Sciatic nerve (tissue), 2 donors: ENCODE measurements at places on chromosomes 6 and 20. TPM values are rescaled to one million over a fixed set of nuclear protein-coding genes. Genes with fewer than 3 reads are reported as not detected.
A peak's percentile ranks its signal among the peaks of the same experiment; 100 is the strongest.

Gene ANGPT4
- 0.27 TPM for total RNA-seq

DNA sequence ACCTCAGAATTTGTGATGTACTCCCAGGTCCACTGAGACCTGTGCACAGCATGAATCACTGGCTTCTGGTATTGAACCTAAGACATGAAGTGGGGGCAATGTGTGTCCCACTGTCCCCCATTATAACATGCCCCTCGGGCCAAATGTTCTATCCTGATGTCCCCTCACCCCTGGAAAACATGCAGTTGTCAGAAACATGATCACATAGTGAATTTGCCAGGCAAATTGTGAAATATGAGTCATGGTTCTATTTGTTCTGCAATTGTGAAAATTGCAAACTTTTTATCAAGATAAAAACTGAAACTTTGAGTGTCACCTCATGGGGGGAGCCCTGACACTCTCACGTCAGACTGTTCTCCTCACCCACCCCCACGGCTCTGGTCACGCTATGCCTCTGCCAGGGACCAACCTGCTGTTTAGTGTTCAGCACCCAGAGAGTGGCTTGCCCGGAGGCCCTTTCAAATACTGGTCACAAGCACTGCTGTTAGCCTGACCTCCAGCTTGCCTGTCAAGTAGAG, 305.3 kb downstream of the CLIC5 start:
- no peak for DNase-seq

Gene FOXF2
- total RNA-seq: 0.58 TPM

- no peak for DNase-seq
Observed at GRCh38 chr6:143605906-143606521, 71.8 kb upstream of the PHACTR2 start.

DNA sequence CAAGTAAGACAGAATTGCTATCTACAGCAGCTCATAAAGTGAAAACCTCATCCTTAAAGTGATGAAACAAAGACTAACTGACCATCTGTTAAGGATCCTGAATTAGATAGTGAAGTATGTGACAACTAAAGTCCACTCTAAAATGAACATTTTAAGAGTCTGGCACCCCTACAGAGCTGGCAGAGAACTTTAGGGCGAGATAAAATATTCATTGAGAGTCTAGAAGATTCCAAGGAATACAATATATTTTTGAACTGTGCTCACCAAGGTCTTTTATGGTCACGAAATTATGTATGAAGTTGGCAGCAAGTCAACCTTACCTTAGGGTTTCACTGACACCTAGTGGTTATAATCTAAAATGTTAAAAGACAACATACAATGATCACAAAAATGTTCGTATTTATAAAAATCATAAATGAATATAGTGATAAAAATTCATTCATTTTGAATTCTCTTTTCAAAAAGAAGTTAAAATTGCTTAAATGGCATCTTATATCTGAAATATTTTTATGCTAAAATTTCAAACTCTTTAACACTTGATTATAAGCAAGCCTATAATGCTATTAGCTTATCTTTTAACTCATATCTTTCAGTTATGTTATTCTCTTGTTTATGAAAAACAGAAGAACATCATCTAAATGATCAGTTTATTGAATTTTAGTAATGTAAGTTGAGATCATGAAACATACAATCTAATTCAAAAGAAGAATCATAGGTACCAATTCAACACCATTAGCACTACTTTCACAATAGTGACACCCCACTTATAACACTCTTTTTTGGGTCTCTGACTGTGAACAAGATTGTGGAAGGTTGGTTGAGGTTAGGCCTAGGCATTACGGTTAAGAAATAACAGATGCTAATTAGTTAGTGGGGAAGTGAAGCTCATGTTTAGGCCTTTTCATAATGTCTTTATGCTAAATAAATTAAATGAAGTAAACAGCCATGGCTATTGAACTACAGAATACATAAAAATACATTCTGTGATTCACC, 27.5 kb downstream of the RSPH3 start:
- no peak for DNase-seq

DNA sequence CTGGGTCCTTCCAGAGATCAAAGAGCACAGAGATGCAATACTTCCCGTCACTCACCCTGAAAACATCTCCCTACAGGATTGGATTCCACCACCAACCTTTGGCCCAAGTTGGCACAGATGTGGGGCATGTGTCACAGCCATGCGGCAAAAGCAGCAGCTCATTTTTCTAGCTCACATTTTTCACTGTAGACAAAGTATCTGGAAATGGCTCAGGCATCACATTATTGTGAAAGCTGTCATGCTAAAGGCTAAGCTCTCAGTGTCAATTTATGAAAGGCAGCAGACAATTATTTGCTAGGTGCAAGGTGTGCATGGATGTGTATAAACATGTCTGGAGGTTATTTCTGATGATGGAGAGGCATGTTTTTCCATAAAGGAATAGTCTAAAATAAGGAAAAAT, 248.8 kb upstream of the PRND start:
- no peak for DNase-seq

GRCh38 chr20:64246616-64247306, 8.8 kb upstream of the PCMTD2 start:
- peak; percentile 42 for DNase-seq

DNA sequence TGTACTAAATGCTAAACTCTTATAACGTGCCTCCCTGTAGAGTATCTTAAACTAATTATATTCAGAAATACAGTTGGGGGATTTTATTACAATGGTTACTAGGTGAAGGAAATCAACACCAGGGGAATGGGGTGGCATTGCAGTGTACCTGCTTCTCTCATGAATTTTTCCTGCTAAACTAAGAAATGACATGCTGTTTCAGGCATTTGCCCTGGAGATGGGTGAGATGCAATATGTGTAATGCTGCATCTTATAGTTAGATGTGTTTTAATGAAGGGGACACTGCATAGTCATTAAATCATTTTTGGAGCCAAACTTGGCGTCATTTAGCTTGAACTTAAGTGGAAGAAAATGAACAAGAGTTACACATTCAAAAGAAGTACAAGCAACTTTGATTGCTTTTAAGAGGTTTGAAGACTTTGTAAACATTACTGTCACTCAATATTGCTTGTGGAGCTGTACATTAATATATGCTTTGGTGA, 4.3 kb downstream of the EYA4 start:
- no peak for DNase-seq

Gene KCNG1
- total RNA-seq: 3.5 TPM

- DNase-seq: no peak
Observed at GRCh38 chr6:138981416-138981815, 6.6 kb downstream of the REPS1 start.

Gene NKAIN4
- 3.0 TPM for total RNA-seq

GRCh38 chr6:110682460-110682853, 132.8 kb downstream of the CDK19 start:
- DNase-seq: no peak

GRCh38 chr6:6661191-6661590, 72.7 kb downstream of the LY86 start:
- no peak for DNase-seq

Gene POU3F2
- total RNA-seq: 9.2 TPM

DNA sequence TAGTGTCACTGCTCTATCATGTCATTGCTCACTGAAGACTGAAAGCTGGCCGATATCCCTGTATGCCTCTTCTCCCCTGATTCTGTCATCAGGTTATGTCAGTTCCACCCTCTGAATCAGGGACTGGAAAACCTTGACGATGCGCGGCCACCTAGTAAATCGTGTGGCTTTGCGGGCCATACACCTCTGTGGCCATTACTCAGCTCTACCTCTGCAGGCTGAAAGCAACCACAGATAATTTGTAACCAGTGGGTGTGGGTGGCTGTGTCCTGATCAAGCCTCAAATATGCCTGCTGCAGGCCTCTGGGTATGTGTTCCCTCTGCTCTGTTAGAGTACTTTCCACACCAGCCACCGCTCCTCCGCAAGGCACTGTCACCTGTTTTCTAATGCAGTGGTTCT, 105.2 kb downstream of the GMPR start:
- DNase-seq: peak; percentile 32

Gene PACRG
- 4.3 TPM for total RNA-seq

GRCh38 chr6:11804135-11804534, 25.5 kb upstream of the ADTRP start:
- no peak for DNase-seq

Gene PKIB
- 2.2 TPM for total RNA-seq

DNA sequence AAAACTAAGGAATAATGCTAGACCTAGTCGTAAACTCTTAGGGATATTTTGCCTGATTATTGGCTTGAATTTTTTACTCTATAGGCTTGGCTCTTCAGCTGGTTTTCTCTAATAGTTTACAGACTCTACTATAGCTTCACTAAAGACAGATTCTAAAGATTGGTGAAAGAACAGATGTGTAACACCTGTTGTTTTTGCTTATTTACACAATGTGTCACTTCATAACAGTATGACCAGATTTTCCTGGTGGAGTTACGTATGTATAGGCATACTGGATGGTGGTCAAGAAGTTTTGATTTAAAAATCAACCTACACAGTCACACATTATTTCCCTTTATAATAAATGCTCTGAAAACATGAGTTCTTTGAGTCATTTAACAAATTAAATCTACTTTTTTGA, 4.8 kb downstream of the COL19A1 start:
- no peak for DNase-seq

DNA sequence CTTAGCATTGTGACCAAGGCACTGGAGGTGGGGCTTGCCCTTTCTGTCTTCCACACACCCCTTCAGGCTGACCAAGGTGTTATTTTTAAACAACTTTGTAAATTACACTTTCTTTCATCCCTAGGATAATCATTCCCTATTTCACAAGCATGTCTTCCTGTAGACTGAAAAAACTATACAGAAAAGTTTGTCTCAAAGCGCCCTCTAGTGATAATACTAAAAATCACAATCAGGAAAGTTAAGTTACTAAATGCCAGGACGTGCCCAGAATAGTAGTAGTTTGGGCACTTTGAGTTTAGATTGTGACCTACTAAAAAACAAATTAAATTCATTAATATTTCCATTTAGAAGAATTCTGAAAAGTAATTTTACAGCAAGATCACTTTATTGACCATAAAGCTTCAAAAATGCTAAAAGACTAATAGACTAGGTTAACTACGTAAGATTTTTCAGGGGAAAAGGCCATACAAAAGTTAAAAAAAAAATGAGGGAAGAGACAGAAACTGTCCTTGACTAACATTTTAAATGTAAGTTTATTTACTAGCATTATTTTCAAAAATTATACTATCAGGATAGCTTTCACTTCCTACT, 123.3 kb upstream of the DUSP22 start:
- DNase-seq: no peak

- DNase-seq: no peak
Observed at GRCh38 chr6:108350528-108350927, 55.7 kb downstream of the AFG1L start.

DNA sequence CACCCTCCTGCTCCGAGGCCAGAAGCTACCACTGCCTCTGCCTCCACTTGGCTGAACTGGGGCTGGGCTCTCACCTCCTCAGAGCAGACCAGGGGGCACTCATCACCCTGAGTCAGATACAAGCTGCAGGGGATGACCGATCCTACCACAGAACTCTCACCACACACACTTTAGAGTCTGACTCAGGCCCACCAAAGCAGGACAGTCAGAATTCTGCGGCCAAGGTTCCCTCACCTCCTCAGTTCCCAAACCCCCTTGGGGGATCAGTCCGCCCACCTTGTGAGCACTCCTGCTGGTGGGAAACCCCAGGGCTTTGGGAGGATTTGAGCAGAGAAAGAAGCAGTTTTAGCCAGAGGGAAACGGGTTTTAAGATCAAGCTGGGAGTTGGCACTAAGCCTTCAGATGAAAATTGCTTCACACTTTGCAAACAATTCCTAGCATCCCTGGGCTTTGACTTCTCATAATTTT, 587.8 kb upstream of the JAG1 start:
- no peak for DNase-seq

GRCh38 chr20:1401451-1401907, 8.6 kb upstream of the FKBP1A start:
- no peak for DNase-seq

DNA sequence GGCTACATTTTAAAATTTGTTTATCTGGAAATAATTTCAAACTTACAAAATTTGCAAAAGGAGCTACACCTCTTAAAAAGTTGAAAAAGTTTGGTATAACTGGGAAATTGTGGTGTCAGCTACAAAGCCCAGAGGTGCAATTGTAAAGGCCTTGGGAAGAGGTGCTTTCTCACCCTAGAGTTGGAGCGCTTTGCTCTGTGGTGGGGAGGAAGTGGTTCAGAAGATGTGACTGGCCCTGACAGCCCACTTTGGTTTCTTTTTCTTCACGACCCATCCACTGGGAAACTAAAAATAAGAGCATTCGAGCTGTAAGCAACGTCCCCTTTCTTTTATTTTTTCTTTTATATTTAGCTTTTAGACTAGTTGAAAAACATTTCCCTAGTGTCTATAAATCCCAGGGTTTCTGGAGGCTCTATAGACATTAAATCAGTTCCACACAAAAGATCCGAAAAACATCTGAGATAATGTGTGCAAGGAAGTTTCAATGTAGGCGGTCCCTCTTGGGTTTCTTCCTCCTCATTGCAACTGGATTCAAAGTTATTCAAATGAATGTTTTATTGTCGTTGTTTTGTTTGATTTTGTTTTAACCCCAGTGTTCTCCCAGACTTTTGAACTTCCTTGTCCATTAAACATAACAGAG, 397.8 kb downstream of the KIF16B start:
- no peak for DNase-seq

GRCh38 chr20:37885593-37886503, 17.1 kb upstream of the VSTM2L start:
- DNase-seq: no peak

Gene OR2J3
- not detected for total RNA-seq

GRCh38 chr20:56796345-56796744, 167.2 kb downstream of the TFAP2C start:
- DNase-seq: no peak

Gene FNDC1
- total RNA-seq: 13.7 TPM

Gene PRDM13
- not detected for total RNA-seq

DNA sequence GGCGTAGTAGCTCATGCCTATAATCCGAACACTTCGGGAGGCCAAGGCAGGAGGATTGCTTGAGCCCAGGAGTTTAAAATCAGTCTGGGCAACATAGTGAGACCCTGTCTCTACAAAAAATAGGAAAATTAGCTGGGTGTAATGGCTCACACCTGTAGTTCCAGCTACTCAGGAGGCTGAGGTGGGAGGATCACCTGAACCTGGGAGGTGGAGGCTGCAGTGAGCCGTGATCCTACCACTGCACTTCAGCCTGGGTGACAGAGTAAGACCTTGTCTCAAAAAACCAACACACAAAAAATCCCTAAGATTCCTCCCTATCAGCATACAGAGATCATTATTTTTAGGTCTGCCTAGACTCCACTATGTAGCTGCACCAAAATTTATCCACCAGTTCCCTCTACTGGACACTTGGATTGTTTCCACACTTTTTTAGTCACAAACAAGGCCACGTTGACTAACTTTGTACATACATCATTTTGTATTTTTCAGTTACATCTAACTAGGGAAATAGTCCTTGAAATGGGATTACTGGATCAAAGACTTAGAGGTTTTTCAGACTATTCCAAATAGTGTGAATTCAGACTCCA, 3.6 kb upstream of the PHF1 start:
- DNase-seq: no peak

DNA sequence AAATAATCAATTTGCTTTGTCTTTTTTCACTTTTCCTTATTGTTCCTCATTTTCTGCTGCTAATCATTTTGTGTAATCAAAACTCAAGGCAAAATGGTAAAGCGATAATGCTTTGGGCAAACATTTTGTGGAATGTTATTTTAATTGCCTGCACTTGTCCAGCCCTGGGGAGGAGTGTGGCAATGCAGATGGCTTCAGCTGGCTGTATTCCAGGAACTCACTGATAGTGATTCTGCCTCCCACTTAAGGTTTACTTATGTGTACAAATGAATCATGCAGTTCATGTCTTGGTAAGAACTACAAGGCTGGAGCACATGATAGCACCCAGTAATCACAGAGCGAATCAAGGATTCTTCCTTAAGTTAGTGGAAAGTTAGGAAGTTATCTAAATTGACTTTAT, 107.8 kb downstream of the COL19A1 start:
- no peak for DNase-seq

GRCh38 chr6:90187437-90188121, 109.1 kb downstream of the BACH2 start:
- no peak for DNase-seq
